ENCODE measurements at places on chromosomes 2 and 18.

DNA sequence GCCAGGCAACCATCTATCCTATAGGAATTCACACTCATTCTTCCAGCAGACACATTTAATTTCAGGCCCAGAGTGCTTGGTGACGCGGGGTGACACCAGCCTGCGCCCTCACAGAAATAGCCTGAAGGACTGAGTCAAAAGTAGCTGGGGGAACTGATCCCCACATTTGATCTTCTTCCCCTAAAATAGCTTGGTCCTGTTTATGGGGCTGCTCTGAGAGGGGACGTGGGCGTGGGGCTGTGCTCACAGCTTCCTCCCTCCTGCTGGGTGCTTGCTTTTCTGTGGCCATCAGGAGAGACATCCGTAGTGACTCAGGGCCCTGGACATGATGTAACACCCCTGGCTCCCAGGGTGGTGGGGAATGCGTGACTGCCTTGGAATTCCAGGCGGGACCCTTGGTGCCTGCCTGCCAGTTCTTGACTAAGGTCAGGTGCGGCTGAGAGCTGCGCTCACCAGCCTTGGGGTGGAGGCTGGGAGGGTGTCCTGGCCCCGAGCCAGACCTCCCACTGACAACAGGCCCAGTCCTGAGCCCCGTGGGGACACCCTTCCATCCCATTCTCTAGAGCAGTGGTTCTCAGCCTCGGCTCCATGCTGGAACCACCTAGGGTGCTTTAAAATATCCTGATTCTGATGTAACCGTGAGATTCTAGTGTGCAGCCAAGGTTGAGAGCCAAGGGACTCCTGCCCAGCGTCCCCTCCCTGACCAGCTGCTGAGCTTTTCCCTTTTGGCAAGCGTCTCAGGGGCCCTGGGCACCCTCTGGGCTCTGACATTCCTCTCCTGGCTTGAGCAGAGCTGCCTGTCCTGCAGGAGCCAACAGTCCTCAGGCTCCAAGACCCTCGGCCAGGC lies 47.4 kb upstream of the SMAD7 start:
- DNase-seq = peak; percentile 87

- DNase-seq = no peak
These were observed 5.0 kb downstream of the CXCR2 start for GRCh38 chr2:218130822-218131221.

- no peak for DNase-seq
These were observed 45.4 kb upstream of the TMEM163 start for GRCh38 chr2:134764164-134764563.

- DNase-seq = no peak
These were observed 22.0 kb downstream of the NPPC start for GRCh38 chr2:231904161-231904611.

GRCh38 chr2:196435189-196435588 lies 204.3 kb upstream of the CCDC150 start:
- no peak for DNase-seq

- DNase-seq = no peak
These were observed 20.8 kb upstream of the TMEM17 start for GRCh38 chr2:62526531-62527381.

GRCh38 chr18:45910405-45911023 lies 56.6 kb downstream of the EPG5 start:
- peak; percentile 21 for DNase-seq

DNA sequence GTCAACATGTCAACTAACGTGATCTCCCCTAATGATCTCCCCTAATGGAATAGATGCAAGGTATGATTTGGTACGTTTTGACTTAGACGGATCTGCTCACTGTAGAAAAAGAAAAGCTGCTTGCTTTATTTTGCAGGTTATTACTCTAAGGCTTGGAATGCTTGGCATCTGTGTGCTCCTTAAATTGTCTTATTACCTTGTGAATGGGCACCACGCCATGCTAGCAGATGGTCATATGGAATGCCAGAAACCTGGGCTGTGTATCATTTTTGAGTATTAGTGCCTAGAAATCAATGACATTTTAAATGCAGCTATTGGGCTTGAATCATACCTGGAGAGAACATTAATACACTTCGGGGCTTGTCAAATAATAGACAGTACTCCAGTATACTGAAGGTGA lies 16.5 kb upstream of the FIGN start:
- peak; percentile 35 for DNase-seq

- no peak for DNase-seq
These were observed 56.4 kb downstream of the SCN2A start for GRCh38 chr2:165295643-165296042.

DNA sequence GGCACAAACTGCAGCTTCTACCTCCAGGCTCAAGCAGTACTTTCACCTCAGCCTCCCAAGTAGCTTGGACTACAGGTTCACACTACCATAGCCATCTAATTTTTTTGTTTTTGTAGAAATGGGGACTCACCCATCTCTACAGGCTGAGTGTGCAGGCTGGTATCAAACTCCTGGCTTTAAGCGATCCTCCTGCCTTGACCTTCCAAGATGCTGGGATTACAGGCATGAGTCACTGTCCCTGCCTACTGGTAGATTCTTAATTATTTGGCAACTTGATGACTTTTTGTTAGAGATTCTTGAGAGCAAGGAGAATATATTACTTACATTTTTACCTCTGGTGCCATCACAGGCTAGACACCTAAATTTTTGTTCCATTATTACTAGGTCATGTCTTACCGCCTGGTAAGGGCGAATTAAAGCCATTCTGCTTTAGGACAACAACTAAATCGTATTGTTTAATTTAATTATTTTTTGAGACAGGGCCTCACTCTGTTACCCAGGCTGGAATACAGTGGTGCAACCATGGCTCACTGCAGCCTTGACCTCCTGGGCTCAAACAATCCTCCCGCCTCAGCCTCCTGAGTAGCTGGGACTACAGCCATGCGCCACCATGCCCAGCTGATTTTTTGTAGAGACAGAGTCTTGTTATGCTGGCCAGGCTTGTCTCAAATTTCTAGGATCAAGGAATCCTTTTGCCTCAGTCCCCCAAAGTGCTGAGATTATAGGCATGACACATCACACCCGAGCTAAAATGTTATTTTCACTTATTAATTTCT lies 15.7 kb downstream of the DYNC1I2 start:
- no peak for DNase-seq

DNA sequence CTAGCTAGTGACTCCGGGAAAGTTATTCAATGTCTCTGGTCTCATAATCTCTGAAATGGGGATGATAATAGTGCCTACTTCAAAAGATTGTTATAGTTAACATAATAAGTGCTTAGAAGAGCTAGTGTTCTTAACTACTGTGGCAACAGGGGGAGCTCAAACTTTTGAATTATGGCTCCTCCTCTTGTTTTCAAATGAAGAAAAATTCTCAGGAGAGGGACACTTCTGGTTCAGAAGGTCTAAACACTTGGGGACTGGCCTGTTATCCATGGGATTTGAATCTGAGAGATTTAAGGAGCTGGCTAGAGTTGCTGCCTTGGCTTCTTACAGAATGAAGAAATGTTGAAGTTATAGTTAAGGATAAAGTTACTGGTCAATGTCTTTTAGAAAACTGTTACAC lies 92.2 kb upstream of the ITGB6 start:
- DNase-seq = no peak

DNA sequence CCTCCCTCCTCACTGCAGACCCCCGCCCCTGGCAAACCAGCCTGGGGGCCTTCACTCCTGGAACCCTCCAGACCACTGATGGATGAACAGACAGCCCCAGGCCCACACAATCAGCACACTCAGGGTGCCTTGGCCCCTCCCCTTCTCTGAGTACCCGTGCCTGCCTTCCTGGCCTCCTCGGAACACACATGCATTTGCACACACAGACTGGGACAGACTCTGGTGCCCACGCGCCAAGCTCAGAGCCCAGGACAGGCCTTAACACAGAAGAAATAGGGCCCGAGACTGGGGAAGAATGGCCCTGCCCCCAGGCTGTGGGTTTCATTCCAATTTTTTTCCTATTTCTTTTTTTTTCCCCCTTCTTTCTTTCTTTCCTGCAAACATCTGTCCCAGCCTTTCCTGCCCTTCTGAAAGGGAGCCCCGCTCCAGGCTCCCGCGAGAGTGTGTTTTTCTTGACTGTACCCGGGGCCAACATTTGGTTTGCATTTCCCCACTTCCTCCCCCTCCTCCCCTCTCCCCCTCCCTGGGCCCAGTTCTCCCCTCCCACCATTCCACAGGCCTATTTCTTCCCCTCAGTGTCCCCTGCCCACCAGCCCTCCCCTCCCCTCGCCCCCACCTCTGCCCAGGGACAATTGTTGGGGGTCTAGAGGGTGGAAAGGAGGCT lies 618 bp upstream of the TNS1 start:
- no peak for DNase-seq

GRCh38 chr2:217698691-217699090 lies 304.1 kb downstream of the TNS1 start:
- no peak for DNase-seq

DNA sequence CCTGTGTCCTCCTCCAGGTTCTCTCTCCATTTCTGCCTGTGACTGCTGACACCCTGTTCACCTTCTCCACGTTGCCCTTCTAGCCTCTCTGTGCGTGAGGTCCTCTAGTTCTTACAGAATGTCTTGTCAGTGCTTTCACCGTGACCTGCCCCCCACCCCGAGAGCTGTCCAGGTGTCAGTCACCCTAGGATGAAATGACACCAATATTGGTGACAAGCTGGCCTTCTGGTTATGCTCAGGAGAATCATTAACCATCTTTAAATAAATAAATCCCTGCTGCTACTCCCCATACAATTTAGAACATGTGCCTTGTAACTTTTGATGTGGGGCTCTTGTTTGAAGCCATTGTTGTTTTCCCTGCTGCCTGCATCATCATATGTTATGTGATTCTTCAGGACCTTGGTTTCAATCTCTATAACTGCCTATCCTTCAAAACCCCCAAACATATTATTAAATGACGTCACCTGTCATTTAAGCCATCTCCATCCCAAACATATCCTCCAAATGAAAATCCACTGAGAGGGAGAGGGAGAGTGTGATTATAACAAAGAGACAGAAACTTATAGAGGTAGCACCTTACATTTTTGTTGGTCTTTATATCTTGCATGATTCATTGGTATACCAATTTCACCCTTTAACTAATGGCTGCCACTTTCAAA lies 496.3 kb downstream of the PARD3B start:
- no peak for DNase-seq

DNA sequence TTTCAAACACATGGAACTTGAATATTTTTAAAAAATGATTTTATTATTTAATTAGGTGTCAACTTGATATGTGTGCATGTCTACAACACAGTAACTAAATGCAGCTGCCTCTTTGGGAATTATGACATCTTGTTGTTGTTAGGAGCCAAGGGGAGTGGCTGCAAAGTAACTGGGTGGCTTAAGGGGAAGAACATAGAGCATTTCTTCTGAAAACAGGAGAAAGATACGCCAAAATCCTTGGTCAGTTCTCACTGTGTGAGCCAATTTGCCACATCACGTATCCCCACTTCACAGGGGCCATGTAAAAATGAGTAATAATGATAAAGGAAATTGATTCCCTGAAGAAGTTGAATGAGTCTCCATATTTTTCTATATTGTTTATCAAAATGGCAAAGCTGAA lies 309.8 kb upstream of the COL3A1 start:
- no peak for DNase-seq

- peak; percentile 21 for DNase-seq
These were observed 909.6 kb downstream of the DSC3 start for GRCh38 chr18:30132959-30133358.

Measured in RWPE1 (cell line).